ENCODE measurements at places on chromosomes 1 and 21.

- DNase-seq, result no peak
Observed at GRCh38 chr1:39575191-39576015, 1.2 kb downstream of the PABPC4 start.

- DNase-seq, result no peak
Observed at GRCh38 chr1:51569284-51570062, 47.4 kb upstream of the OSBPL9 start.

DNA sequence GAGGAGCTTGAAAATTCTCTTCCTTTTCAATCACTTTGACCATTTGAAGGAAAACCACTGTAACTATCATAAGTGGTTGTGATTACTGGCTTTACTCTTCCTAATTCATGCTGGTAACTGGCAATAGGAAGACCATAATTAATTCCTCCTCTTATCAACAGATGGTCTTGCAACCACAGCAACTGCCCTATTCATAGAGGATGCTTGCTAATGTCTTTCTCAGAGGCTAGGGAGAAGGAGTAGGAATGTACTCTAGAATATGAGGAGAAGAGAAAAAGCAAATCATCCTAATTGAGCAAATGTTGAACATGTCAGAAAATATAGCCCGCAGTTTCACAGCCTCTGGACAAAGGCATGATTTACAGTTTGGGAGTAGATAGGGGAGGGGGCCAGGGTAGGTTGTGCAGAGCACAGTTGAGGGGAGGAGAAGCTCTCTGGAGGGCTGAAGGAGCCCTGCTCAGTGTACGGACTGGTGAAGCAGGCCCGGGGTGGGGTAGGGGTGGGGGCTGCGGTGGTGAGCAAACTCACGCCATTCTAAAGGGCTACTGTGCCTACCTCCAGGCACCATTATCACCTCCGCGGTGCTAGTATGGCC is 192.9 kb downstream of the PCP4 start:
- DNase-seq, result no peak

DNA sequence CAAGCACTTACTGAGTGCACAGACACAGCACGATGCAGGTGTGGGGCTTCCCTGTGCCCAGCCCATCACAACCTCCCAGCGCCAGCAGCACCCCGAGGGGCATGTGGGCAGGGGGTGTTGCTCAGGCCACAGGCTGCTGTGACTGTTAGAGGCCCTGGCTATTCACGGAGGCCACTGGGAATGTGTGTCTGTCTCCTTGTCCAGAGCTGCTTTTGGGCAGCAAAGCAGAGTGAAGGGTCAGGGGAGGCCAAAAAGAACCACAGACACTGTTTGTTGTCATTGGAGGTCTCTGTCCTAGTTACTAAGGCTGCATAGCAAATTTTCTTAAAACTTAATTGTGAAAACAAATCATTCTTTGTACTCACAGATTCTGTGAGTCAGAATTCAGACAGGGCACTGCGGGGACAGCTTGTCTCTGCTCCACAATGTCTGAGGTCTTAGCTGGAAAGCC is 49.6 kb downstream of the TNFRSF8 start:
- DNase-seq, result no peak

- no peak for DNase-seq
Observed at GRCh38 chr1:99646868-99647267, 955 bp downstream of the PALMD start.

- no peak for DNase-seq
Observed at GRCh38 chr1:15146142-15146680, 7.3 kb upstream of the TMEM51 start.

DNA sequence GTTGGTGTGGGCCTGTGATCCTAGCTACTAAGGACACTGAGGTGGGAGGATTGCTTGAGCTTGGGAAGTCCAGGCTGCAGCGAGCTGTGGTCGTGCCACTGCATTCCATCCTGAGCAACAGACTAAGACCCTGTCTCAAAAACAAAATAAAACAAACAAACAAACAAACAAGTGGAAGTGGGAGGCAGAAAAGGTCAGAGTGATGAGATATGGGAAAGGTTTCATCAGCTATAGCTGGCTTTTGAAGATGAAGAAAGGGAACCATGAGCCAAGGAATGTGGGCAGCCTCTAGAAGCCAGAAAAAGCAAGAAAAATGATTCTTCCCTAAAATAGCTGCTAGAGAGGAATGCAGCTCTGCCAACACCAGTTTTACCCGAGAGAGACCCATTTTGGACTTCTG is 10.6 kb upstream of the NUCKS1 start:
- no peak for DNase-seq

- DNase-seq, result peak; percentile 70
Observed at GRCh38 chr21:41766883-41767605, at the start of gene RIPK4. RIPK4 (minus strand) TSS chr21:41767052; CDS start chr21:41767041, 11 bp downstream.

- DNase-seq, result peak; percentile 59
Observed at GRCh38 chr1:116909512-116910378, at the start of gene PTGFRN. PTGFRN (plus strand) TSS chr1:116909916; CDS start chr1:116910204, 288 bp downstream.
